ENCODE measurements at places on chromosomes 1 and 21. TPM values are rescaled to one million over a fixed set of nuclear protein-coding genes. Genes with fewer than 3 reads are reported as not detected.

Gene SPATA46
- polyA plus RNA-seq = not detected

Gene A3GALT2
- polyA plus RNA-seq = not detected

Gene ACTN2
- polyA plus RNA-seq = 1.6 TPM

Gene OR2AK2
- polyA plus RNA-seq = not detected

Gene RIT1
- 8.6 TPM for polyA plus RNA-seq

Gene PGLYRP4
- polyA plus RNA-seq = not detected

Data from ovary (tissue), 10 donors.